CD4-positive, CD25-positive, alpha-beta regulatory T cell (primary cell): ENCODE measurements at places on chromosomes 3 and 15.

GRCh38 chr3:183261151-183261724 lies 8.2 kb downstream of the B3GNT5 start:
- no peak for DNase-seq

DNA sequence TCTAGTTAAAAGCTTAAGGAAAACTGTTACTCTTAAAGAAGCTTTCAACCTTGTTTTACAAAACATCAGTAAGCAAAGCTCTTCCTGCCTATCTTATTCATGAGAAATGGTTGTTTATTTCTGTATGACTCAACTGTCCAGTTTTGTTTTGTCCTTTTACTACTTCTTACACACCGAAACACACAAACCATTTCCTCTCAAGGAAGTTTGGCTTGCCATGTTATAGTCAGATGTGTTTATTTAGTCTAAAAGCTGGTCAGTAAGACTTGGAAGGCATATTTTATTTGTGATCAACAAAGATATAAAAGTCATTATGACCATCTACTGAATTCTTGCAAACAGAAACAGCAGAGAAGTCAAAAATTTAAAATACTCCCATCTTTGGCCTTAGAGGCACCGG lies 53.2 kb upstream of the RBSN start:
- no peak for DNase-seq

DNA sequence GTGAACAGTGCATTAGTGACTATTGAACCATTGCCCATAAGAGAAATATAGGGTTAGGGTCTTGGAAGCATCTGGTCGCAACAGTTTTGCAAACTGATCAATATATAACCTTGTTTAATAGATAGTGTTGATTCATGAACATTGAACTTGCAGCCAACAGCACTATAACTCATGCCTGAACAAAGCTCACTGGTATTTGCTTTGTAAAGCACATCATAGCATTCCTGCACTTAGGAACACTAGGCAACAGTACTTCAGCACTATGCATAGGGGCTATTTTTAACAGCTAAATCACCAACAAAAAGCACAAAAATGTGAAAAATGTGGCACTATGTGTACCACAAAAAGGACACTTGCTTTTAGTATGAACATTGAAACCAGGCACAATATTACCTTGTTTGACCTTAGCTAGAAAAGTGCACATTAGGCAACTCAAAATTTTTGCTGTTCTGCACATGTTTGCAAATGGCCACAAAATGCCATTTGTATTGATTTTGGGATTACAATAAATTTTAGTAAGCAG lies 68.0 kb downstream of the OXNAD1 start:
- no peak for DNase-seq

DNA sequence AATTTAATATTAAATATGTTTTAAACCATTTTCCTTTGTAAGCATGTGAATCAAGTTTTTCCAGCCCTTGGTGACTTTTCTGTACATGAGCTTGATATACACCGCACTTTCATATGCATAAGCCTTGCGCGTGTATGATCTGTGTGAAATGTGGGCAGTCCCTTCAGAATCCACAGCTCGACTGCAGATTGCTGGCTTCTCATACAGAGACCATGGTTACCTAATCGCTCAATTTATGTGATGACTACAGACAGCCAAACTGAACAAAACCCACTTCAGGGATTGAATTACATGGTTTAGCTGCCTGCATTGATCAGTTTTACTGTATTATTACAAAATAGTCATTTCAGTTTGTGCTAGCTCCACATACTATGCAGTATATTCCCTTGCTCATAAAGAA lies 212.3 kb upstream of the NECTIN3 start:
- DNase-seq = no peak

GRCh38 chr3:52218026-52218425 lies 7.4 kb downstream of the TLR9 start:
- no peak for DNase-seq

DNA sequence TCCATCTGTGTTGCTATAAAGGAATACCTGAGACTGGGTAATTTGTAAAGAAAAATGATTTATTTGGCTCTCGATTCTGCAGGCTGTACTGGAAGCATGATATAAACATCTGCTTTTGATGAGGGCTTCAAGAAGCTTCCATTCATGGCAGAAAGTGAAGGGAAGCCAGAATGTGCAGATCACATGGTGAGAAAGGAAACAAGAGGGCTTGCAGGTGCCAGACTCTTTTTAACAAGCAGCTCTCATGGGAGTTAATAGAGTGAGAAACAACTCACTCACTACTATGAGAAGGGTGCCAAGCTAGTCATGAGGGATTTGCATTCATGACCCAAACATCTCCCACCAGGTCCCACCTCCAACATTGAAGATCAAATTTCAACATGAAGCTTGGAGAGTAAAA lies 247.2 kb downstream of the ZIC4 start:
- no peak for DNase-seq

DNA sequence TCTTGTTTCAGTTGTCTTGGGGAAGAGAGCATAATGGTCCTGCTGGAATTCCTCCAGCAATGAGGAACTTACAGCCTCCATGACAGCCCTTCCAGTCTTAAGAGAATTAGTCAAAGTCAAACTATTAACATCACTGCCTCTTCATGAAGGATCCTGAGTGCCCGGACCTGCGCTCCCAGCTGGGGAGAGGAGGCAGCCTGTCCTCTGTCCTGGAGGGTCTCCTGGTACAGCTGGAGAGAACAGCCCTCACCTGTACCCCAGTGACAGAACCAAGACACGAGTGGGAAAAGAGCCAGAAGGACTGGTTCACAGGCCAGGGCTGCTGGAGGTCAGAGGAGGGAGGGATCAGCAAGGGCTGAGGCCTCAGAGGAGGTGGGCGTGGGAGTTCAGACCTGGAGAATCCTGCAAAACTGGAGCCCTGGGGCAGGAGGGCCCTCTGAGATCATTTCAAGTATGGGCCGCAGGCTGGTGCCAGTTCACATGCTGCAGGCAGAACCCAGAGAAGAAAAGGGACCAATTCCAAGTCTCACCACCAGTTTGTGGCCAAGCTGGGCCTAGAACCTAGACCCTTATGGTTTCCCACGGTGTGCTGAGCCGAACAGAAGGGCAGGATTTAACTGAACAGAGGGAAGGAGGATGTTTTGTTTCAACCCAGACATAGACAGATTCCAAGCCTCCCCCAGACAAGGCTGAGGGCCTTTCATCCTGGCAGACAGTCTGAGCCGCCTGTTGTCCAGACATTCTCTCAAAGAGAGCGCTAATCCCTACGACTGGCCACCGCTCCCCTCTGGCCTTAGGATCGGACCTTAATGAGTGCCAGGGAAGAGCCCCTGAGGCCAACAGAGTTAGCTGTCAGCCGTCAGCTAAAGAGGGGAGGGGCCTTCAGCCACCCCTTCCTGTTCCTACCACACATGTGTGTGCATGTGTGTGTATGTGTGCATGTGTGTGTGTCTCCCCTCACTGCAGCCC lies 18.2 kb downstream of the LOXL1 start:
- DNase-seq = no peak

GRCh38 chr3:170096342-170096741 lies 58.5 kb downstream of the GPR160 start:
- no peak for DNase-seq
